ENCODE measurements at places on chromosomes 4 and X.
A peak's percentile ranks its signal among the peaks of the same experiment; 100 is the strongest.

DNA sequence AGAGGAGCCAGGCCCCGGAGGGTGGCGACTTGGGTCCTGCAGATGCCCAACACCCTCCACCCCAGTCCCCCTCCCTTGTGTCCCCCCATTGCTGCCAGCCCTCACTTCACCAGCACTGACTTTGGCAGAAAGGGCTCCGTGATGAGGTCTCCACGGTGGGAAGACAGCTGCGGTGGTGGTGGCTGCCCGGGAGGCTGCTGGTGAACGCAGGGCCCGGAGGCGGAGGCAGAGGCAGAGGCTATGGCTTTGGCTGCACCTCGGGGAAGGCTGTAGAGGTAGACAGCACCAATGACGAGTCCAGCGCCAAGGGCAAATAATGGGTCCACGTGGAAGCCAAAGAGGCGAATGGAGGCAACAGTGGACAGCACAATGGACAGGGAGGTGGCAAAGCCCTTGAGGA, 6.8 kb downstream of the SLC35A2 start:
- no peak for DNase-seq

- DNase-seq: peak; percentile 30
Observed at GRCh38 chrX:100409610-100410590, at the start of gene PCDH19. Gene PCDH19, minus strand, starts transcription at chrX:100410273. Its CDS starts 1,676 bp downstream, at chrX:100408597.

DNA sequence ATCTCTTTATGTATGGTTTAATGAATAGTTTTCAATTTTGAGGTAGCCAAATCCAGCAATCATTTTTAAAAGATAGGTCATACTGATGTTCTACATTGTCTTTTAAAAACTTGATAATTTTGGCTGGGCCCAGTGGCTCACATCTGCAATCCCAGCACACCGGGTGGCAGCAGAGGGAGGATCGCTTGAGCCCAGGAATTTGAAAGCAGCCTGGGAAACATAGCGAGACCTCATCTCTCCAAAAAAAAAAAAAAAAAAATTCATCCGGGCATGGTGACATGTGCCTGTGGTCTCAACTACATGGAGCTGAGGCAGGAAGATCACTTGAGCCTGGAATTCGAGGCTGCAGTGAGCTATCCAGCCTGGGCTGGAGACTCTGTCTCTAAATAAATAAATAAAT, 419.8 kb downstream of the GALNTL6 start:
- DNase-seq: no peak

DNA sequence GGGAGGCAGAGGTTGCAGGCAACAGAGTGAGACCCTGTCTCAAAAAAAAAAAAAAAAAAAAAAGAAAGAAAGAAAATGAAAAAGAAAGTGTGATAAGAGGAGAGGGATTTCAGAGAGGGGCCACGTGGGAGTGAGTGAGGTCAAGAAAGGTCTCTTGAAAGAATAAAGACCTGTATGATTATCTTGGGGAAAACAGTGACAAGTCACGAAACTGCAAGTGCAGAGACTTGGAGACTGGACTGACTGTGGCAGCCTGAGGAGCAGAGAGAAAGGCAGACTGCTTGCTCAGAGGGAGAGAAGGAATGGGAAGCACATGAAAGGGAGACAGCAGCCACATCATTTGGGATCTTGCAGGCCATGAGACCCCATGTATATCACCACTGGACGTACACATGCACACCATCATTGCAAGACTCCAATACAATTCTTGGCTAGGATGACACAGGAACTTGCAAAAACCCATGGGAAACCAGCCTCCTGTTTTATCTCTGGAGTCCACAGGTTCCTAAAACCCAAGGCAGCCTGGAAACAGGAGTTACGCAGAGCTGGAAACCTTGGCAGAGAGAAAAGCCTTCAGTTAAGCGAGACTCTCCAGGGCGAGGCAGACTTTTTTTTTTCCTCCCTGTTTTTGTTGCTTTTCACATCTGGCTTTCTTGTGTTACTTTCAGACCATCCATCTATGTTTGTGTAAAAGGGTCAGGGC, 207.0 kb upstream of the TBL1X start:
- DNase-seq: no peak

- no peak for DNase-seq
Observed at GRCh38 chr4:185803022-185803421, 9.0 kb downstream of the SORBS2 start.

DNA sequence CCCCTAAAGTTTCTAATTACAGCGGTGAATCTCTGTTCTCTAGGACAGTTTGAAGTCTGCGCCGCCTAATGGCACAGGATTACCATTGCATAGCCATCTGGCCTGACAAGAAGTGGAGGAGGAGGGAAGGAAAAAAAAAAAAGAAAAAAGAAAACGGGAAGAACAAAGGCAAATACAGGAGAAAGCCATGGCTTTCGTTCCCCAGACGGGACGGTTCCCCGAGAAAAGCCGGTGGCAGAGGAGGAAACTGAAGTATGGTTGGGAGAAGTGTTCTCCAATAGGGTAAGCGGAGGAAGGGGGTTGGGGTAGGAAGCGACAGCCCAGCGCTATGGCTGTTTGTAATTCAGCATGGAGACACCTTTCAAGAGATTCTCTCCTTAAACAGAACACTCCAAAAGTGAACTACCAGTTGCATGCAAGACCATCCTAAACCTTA, 80.8 kb downstream of the HMGN5 start:
- DNase-seq: peak; percentile 24

- DNase-seq: no peak
Observed at GRCh38 chr4:40388239-40388638, 53.1 kb downstream of the CHRNA9 start.
